ENCODE measurements at places on chromosomes 7 and 10.

DNA sequence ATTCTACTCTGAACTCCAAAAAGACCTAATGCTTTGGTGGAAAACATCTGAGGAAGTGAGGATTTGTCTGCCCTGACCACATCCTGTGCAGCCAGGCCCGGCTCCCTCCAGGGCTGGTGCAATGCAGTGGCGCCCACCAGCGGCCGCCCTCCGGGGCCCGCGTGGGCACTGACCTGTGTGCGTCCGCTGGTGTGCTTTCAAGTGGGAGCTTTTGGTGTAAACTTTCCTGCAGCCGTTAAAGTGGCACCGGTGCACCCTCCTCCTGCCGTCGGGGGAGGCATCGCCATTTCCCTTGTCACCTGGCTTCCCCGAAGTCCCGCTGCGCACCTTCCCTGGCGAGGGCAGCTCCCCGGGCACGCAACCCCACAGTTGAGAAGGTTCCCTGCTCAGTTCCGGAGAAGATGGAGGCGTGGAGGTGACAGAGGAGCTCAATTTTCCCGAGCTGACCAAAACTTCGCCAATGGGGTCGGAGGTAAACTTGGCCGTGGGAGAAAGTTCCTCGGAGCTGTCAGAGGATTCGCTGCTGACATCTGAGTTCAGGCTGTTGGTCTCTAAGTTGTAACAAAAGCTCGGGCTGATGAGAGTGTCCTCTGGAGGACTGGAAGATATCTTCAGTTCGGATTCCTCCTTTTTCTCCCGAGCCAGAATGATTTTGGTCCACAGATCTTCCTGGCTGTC, 3.4 kb downstream of the KLF6 start:
- no peak for DNase-seq

GRCh38 chr7:133547981-133548380, 295.1 kb downstream of the EXOC4 start:
- DNase-seq: no peak

GRCh38 chr10:45460235-45460878, 86.3 kb downstream of the ALOX5 start:
- no peak for DNase-seq

DNA sequence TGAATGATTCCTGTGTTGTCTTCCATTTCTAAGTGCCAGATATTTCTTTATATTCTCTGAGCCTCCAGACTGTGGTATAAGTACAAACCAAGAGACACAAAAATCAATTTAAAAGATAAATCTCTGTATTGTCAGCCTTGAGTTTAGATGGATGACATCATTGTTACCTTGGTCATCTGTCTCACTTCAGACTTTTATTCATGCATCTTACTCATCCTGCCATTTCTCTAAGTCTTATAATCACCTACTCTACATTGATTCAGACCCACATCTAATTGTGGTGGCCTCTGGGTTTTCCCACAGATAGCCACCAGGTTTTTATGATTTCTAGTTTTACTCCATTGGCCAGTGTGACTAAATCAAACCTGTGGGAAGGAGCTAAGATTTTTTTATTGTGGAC, 26.8 kb upstream of the HDAC9 start:
- DNase-seq: no peak

DNA sequence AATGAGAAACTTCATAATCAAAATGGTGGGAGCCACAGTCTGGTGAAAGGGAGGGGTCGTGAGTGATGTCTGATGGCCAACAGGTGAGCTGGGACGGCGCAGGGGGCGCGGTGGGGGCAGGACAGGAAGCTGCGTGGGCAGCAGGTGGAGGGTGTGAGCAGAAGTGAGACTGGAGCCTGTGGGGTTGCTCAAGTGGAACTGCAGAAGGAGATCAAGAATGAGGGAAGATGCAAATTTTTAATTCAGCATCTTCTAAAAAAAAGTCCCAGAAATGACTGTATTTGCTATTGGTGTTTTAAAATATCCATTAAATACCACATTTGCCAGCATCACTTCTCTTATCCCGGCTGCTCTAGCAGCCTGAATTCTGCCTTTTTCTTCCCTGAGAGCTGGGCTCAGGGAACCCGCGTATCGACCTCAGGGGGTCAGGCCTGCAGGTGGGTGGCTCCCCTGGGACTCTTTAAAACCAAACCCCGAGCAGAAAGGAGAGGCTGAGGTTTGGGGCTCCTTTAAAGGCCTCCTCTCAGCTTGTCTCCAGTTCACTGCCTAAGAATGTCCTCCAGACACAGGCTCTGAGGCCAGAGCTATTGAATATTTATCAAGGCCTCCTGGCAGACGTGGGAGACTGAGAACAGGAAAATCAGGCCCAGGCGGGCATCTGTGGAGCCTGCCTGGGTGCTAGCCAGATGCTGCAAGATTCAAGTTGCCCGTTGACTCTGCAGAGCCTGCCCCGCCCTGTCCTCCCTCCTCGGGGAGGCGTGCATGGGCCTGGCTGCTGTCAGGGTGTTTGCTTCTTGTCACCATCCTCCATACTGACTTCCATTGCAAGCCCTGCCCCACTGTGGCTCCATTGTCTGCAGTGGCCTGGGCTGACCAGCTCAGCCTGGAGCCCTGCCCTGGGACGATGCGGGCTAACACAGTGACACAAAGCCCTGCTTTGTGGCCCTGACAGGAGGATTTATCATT, 53.9 kb downstream of the SYPL1 start:
- DNase-seq: no peak

GRCh38 chr7:1862560-1862959, 192.5 kb downstream of the ELFN1 start:
- DNase-seq: no peak

- DNase-seq: no peak
Observed at GRCh38 chr10:59851864-59852263, 54.5 kb downstream of the CCDC6 start.
